ENCODE measurements at places on chromosomes 7 and 10. TPM values are rescaled to one million over a fixed set of nuclear protein-coding genes. Genes with fewer than 3 reads are reported as not detected.
A peak's percentile ranks its signal among the peaks of the same experiment; 100 is the strongest.

GRCh38 chr7:40717242-40717641, 582.4 kb downstream of the SUGCT start:
- peak; percentile 69 for DNase-seq

GRCh38 chr10:20327954-20328353, 511.7 kb downstream of the PLXDC2 start:
- DNase-seq = no peak

DNA sequence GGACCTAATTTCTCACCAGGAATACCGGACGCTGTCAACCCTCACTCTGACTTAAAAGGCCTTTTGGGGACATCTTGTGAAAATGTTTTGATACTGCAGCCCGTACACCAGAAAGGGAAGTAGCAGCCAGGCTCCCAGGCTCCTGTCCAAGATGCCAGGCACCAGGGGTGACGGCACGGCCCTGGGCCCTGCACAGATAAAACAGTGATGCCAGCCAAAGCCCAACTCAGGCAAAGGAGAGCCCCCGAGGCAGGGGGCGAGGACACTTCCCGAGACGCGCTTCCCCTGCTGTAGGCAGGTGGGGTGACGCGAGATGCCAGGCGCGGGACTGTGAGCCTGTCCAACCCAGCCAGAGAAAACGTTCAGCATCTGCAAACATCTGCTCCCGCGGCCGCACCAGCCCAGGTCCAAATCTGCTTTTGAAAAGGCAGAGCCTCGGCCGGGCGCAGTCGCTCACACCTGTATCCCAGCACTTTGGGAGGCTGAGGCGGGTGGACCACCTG, 15.7 kb downstream of the ZFAND2A start:
- DNase-seq = peak; percentile 45

- peak; percentile 42 for DNase-seq
Measured at GRCh38 chr7:19051767-19052375, 65.6 kb downstream of the TWIST1 start.

DNA sequence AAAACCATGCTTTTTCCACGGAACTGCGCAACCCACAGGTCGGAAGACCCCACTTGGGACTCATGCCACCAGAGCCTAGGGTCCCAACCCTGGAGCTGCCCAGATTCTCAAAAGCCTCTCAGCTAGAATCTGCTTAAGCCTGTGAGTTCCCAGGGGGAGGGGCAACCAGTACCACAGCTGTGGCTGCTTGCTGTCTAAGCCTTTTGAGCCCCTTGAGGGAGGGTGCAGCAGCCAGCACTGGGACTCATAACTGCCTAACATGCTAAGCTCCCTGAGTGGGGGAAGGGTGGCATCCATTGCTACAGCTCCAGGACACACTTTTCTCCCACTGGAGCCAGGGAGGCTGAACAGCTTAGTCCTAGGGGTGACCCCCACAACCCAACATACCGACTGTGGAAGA, 485.6 kb upstream of the GRM3 start:
- DNase-seq = no peak

- DNase-seq = no peak
Measured at GRCh38 chr7:40162516-40162915, 27.7 kb downstream of the SUGCT start.

DNA sequence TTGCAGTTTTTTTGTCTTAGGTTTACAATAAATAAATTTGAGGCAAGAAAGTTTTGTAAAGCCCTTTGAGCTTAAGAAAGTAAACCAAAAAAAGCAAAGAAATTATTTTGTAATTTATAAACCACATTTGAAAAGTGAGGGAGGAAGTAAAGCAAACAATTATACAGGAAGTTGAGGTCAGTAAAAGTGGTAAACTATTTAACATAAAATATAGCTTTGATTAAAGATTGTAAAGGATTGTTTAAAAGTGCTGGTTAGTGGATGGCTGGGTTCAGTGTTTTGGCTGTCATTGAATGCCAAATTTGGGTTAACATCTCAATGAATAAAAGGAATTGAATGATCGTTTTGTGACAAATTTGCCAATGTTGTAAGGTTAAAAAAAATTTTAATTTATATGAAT, 9.9 kb downstream of the SOSTDC1 start:
- no peak for DNase-seq

GRCh38 chr7:47846138-47846836, 102.0 kb downstream of the PKD1L1 start:
- DNase-seq = peak; percentile 66

GRCh38 chr7:105087981-105088380, 74.0 kb downstream of the KMT2E start:
- DNase-seq = no peak

GRCh38 chr10:132678436-132679216, 107.3 kb downstream of the NKX6-2 start:
- no peak for DNase-seq

DNA sequence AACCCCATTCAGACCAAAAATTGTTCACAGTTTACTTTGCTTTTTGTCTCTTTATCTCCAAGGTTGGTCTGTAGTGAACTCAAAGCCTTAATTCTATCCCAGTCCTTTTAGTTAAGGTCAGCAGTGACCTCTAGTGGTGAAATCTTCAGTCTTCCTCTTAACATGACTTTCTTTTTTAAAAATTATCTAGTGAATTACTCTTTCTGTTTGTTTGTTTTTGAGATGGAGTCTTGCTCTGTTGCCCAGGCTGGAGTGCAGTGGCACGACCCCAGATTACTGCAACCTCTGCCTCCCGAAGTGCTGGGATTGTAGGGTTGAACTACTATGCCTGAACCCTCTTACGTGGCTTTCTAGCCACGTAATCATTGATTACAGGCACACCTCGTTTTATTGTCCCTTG, 25.0 kb downstream of the ZNF487 start:
- peak; percentile 75 for DNase-seq

GRCh38 chr10:124744102-124745050, at the start of gene FAM53B:
FAM53B (minus strand) TSS chr10:124744378; CDS start chr10:124706713, 37,665 bp downstream.
- DNase-seq = peak; percentile 78

- DNase-seq = no peak
Measured at GRCh38 chr10:3325954-3326750, 153.6 kb upstream of the PITRM1 start.

DNA sequence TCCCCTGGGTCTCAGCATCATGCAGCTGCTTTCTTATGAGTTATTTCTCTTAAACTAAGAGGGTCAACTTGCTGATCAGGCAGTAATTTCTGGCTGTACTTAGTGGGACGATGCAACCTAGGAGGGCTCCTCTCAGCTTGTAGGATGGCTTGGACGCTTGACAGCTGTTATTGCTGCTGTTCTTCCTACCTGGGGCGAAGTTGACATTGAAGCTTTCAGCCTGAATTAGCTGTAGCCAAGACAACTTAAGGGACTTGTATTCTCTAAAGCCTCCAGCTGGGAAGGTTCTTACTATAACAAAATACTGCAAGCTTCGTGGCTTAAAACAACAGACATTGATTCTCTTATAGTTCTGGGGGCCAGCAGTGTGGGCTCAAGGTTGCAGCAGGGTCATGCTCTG, 224.9 kb downstream of the ACTR3B start:
- no peak for DNase-seq

GRCh38 chr10:129277841-129278240, 189.2 kb upstream of the MGMT start:
- no peak for DNase-seq

DNA sequence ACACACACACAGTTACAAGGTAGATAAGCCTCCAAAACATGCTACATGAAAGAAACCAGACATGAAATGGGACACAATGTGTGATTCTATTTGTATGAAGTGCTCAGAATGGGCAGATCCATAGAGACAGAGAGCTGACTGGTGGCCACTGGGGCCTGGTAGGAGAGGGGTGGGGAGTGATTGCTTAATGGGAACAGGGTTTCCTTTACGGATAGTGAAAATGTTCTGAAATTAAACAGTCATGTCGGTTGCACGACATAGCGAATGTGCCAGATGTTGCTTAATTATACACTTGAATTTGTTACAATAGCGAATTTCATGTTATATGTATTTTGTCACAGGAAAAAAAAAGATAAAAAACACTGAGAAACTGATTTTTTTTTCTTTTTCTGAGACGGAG, 122.3 kb downstream of the SPDYE5 start:
- DNase-seq = no peak

DNA sequence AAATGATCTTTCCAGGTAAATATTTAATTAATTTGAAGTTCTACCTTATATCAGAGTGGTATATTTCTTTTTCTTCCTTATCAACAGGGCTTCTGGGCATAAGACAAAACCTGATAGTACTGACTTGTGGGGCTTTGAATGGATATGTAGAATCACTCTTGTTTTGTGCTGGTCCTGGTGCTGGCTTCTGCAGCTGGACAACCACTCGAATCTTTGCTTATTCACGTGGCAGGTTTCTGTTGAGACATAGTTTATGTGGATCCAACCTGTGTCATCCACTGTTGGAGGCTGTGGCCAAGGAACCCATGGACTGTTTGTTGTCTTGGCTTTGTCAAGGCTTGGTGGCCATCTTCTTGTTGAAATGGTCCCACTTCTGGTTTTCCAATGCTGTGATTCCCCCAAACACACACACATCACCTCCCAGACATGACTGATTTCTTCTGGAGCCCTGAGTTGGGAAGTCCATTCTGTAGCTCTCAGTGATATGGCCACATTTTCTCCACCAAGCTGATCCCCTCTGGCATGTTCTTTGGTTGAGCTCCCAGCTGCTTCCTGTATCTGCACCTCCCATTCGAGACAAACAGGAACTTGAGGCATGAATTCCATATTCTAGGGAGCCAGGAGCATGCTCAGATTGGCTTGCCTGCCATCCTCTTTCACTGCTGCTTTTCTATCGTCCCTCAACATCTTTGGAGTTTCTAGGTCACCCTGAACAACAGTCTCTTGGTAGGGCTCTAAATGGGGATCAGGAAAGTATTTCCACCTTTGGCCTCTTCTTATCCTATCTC, 19.5 kb downstream of the TAS2R41 start:
- DNase-seq = peak; percentile 80

DNA sequence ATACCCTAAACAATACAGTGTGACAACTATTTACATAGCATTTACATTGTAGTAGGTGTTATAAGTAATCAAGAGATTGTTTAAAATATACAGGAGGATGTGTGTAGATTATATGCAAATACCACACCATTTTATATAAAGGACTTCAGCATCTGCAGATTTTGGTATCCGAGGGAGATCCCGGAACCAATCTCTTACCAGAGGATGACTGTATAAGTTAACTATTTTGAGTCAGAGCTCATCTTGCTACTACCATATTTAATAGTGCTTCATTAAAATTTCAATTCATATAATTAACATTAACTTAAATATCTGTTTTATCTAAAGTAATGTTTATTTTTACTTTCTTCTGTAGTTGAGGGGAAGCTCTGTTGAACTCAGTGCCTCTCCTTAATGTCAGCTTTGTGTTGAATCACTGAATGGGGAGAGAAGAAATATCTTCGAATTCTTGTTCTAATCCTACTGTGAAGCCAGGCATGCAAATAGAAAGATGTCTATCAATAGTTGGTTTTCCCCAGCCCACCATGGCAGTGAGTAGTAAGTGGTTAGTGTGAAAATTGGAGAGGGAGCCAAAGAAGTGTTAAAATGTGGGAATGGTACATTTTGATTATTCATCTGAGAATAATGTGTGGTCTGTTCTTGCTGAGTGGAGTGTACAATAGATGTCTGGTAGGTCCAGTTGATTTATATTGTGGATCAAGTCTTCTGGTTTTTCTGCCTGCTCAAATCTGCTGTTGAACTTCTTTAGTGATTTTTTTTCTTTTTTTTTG, 90.1 kb upstream of the CYP26C1 start:
- DNase-seq = no peak

DNA sequence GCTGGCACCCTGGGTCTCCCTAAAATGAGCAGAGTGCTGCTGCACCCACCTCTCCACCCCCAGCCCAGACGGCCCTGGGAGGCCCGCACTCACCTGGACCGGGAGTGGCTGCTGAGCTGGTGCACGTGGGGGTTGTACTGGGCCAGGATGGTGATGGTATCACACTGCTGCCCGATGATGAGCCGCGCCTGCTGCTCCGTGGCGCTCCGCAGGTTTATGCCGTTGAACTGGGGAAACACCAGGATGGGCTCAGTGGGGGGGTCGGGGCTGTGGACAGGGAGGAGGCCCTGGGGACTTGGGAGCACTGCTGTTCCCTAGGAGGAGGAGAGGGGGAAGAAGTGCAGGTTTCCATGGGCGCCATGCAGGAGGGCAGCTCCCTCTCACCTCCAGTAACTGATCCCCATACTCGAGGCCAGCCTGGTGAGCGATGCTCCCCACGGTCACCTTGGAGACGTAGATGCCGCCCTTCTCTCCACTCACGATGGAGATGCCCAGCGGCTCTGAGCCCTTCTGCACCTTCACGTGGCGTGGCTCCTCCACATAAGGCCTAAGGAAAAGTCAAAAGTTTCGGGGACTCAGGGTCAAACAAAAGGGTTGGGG, 114.6 kb downstream of the DLG5 start:
- DNase-seq = no peak

- no peak for DNase-seq
Measured at GRCh38 chr7:65338346-65338745, 35.3 kb upstream of the ZNF92 start.

GRCh38 chr10:34116220-34116641, 698.9 kb downstream of the PARD3 start:
- DNase-seq = no peak

- peak; percentile 46 for DNase-seq
Measured at GRCh38 chr7:93938293-93938692, 16.8 kb downstream of the GNG11 start.

DNA sequence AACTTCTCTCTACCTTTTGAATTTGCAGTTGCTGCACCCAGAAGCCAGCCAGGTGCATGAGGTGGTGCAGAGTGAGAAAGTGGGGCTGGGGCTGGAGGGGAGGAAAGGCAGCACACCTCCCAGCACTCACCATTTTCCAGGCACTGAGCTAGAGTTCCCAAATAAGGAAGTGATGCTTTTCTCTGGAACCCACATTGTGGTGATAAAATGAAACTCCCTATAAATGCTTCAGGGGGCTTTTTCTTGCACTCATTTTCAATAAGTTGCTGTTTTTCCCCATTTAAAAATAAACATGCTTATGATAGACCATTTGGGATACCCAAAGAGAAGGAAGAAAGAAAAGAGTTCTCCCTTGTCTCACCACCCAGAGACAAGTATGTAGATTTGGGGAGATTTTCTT, 42.8 kb upstream of the TNS3 start:
- DNase-seq = no peak

DNA sequence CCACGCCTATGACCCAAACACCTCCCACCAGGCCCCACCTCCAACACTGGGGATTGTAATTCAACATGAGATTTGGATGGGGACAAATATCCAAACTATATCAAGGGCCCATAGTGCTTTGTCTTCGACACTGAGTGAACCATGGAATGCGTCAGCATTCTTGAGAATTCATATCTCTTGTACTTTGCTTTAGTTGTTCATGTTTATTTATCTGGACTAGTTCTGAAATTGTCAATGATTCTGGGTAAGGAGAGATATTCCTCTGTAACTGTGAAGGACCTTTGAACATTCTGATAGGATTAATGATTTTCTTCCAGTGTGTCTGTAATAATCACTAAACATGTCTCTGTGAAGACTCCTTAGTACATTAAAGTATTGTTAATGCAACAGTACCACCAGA, 374.8 kb downstream of the LRMDA start:
- no peak for DNase-seq

The SH2B2 gene
- total RNA-seq = 0.25 TPM

The ZNF503 gene
- 2.7 TPM for total RNA-seq

The AKR1C8 gene
- total RNA-seq = not detected

The SMNDC1 gene
- 38.5 TPM for total RNA-seq

The THNSL1 gene
- 2.1 TPM for total RNA-seq

The PKD2L1 gene
- not detected for total RNA-seq

The MSS51 gene
- 3.5 TPM for total RNA-seq

The NANOS1 gene
- 0.40 TPM for total RNA-seq
